ENCODE measurements at places on chromosomes 5 and 9.

DNA sequence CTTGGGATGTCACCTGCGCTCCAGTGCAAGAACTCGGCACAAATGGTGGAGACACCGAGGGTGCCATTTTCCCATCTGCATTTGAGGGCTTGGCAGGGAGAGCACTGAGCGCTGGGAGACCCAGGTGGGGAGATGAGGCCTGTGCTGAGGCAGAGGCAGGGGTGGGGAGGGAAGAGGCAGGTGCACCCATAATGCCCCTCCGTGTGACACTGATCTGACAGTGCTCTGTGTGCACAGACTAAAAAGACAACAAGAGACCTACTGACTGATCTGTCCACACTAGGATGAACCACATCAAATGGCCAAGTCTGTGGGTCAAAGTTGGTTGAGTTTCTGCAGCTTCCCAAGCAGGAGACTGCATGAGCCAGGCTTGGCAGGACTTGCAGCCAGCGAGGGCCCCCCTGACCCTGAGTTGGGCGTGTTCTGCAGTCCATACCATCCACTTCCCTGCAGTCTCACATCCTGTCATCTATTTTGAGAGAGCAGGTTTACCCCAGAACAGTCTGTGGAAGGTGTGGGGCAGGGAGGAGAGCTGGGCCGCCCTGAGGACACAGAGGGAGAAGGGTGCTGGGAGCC lies 41.9 kb downstream of the NEK6 start:
- no peak for DNase-seq

DNA sequence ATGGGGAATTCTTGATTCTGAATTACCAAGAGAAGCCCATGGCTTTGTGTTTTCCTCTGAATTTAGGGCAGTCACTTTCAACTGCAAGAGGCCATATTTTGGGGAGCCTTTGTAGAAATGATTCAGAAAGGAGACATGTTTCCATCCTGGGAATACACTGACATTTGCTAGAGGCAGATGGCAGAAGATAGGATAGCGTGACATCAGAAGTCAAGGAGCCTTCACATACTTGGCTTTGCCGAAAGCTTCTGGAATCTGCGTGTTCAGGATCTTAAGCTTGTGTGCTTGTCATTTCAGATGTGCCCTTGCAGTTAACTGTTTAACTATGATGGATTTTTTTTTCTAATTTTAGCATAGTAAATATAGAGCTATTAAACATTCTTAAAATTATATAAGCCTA lies 296.2 kb downstream of the ARHGEF28 start:
- DNase-seq: no peak

DNA sequence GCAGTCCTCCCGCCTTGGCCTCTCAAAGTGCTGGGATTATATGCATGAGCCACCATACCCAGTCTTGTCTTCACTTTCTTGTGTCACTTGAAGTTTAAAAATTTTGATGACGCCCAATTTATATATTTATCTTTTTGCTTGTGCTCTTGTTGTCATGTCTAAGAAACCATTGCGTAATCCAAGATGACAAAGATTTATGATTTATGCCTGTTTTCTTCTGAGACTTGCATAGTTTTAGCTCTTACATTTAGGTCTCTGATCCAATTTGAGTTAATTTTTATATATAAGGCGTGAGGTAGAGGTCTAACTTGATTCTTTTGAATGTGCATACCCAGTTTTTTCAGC lies 18.6 kb downstream of the ANKHD1 start:
- no peak for DNase-seq

DNA sequence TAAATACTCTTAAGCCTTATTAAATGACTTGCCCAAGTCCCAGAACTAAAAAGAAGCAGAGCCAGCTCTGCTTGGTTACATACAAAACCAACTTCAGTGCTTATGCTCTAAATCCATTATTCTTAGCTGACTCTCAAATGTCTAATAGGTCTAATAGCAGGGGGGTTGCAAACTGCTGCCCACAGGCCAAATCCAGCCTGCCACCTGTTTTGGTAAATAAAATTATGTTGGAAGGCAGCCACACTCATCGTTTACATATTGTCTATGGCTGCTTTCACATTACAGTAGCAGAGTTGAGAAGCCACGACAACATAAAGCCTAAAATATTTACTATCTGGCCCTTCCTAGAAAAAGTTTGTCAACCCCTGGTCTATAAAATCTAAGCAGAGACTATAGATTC lies 69.0 kb downstream of the KLHL3 start:
- no peak for DNase-seq

GRCh38 chr5:168752416-168753190 lies 173.4 kb upstream of the PANK3 start:
- no peak for DNase-seq

DNA sequence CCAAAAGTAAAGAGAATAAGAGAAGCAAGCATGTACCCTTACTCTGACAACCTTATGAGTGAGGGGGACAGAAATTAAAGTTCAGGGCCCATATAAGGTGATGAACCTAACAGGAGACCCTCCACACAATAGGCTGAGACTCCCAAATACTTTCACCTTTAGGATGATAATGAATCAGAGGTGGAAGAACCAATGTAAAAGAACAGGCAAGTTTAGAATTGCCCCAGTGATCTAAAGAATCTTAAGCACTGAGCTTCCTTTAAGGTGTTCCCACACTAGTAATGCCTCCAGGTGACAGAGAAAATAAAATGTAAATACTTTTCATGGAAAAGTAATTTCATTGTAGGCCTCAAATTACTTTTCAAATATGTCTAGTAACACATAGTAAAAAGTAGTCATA lies 8.2 kb upstream of the FAM151B start:
- no peak for DNase-seq

GRCh38 chr9:32348106-32348695 lies 36.2 kb upstream of the ACO1 start:
- DNase-seq: no peak

- DNase-seq: no peak
Measured at GRCh38 chr5:160040471-160040835, 31.5 kb downstream of the TTC1 start.

- DNase-seq: no peak
Measured at GRCh38 chr9:87436716-87437115, 61.0 kb upstream of the DAPK1 start.

DNA sequence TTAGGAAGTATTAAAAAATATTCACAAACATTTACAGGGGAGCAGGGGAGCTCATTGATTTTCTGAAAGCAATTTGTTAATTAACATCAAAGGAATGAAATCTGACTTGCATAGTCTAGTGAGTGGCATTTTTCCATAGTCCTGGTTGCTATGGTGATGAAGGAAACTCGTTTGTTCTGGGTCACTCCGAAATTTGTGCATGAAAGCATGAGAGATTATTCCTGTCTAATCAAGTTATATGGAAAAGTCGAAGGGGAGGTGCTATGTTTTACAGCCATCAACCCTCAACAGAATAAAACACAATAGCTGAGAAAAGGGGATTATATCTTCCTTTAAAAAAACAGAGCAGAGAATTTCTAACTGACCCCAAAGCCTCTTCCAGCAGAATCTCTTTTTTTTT lies 1495.7 kb upstream of the WWC1 start:
- no peak for DNase-seq

DNA sequence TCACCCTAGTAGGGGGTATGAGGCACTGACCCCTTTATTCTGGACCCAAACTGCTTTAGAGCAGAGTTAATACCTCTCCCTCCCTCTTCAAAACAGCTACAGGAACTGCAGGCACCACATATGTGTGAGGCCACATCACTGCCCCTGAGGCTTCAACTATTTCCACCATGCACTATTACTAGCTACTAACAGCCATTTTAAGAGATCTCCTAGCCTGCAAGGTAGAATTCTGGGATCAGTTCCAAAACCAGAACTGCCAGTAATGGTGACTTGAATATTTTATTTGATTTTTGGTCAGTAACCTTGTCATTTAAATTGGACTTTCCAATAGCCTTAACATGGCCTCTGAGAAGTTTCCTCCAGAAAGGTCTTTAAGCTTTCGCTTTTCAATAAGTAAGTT lies 55.3 kb upstream of the FSD1L start:
- no peak for DNase-seq

DNA sequence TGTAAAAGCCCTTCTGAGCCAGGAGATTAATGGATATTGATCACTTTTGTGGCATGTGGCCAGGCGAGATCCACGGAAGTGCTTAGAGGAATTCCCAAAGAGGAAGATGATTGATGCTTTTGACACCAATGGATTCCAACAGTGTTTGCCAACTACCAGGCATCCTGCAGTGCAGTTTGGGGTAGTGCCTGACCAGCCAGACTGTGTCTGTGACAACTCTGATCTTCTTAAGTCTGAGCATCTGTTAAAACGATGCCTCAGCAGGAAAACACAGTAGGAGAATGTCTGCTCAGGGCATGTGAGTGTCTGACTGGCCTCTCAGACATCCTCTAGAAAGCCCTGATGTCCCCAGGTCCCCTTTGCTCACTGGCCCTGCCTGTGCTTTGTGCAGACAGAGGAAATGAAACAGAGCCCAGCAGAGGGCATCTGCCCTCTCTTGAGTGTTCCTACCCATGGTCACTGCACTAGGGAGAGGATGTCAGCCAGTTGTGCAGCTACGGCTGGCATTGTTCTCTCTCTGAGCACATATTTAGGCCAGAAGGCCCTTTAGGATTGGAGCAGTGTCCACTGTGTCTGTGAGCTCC lies 57.0 kb downstream of the TRPC7 start:
- no peak for DNase-seq

DNA sequence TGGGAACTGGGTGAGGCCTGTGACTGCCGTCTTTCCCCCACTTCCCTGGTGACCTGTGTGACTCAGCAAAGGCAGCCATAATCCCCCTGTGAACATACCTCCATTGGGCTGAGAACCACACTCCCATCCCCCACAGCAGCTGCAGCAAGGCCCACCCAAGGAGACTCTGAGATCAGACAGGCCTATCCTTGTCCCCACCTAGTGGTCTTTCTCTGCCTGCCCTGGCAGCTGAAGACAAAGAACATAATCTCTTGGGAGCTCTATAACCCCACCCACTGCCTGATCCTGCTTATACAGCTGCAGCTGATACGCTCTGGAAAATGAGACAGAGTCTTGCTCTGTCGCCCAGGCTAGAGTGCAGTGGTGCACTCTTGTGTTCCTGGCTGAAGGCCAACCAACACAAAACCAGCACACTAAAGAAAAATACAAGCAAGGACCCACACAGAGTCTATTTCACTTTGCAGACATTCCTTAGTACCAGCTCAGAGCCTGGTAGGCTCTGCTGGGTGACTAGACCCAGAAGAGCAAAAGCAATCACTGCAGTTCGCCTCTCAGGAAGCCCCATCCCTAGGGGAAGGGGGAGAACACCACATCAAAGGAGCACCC lies 106.7 kb downstream of the MCTP1 start:
- DNase-seq: no peak

- DNase-seq: no peak
Measured at GRCh38 chr9:79651251-79651795, 79.6 kb downstream of the TLE4 start.

GRCh38 chr9:1050125-1050895 lies at the start of gene DMRT2:
TSS of gene DMRT2 (plus strand) at chr9:1050357. CDS start at chr9:1051614, 1,257 bp downstream.
- no peak for DNase-seq

- no peak for DNase-seq
Measured at GRCh38 chr9:8832386-8832785, 1032.8 kb upstream of the DMAC1 start.

DNA sequence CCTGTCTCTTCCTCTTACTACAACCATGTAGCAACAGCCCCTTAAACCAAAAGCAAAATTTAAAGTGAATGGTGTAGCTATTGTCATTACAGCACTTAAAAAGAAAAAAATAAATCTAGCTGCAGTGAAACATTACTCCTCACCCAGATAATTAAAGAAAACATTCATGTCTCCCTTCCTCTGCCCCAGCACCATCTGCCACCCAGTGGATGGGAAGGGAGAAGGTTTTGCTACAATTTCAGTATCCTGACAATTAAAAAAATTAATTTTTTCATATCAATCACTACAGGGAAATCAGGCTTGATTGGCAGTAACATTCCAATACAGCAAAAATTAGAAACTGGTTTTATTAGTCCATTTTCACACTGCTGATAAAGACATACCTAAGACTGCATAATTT lies 147.4 kb upstream of the PUM3 start:
- DNase-seq: no peak

DNA sequence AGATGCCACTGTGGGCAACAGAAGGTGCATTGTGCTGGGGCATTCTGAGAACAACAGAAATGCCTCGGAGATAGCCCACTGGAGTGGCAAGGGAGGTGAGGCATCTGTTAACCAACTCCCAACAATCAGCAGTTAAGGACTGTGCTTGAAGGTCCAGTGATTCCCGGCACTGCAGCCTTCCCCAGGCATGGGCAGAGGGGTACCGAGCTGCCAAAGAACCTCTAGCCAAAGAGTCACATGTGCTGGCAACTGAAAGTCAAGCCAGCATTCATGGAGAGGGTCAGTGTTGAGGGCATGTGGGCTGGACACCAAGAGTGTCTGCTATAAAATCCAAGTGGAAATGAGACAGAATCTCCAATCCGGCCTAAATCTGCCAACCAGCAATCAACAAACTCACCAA lies 149.6 kb downstream of the ASTN2 start:
- no peak for DNase-seq
